DND-41 (cell line): ENCODE measurements at places on chromosomes 3 and 15.

GRCh38 chr3:156211583-156211982, 91.2 kb downstream of the KCNAB1 start:
- no peak for DNase-seq
- H3K36me3 ChIP-seq: no peaks in the 10 kb centered on the region
- no peak overlapping the region for H3K4me3 ChIP-seq
- H3K27me3 ChIP-seq: peaks cover 9% of the 10 kb centered on the region
- H3K27ac ChIP-seq: no peak overlapping the region

DNA sequence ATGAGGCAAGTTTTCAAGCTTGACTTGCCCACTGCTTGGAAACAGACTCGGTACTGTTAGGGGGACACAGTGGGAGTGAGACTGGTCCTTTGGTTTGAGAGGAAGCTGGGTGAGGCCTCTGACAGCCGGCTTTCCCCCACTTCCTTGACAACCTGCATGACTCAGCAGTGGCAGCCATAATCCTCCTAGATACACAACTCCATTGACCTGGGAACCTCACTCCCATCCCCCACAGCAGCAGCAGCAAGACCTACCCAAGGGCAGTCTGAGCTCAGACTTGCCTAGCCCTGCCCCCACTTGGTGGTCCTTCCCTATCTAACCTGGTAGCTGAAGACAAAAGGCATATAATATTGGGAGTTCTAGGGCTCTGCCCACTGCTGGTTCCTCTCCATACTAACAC, 1043.5 kb upstream of the ALCAM start:
- peak; percentile 13 for DNase-seq
- no peak overlapping the region for H3K4me3 ChIP-seq
- H3K27me3 ChIP-seq: no peaks in the 10 kb centered on the region
- no peaks in the 10 kb centered on the region for H3K36me3 ChIP-seq
- no peak overlapping the region for H3K27ac ChIP-seq
- H3K4me1 ChIP-seq: peaks cover 6% of the 10 kb centered on the region; the same call in 1 of the 2 replicates

- DNase-seq: no peak
- H3K27me3 ChIP-seq: no peaks in the 10 kb centered on the region
Measured at GRCh38 chr15:48221261-48221660, 15.2 kb downstream of the SLC12A1 start.

- no peaks in the 10 kb centered on the region for H3K4me1 ChIP-seq
- H3K4me3 ChIP-seq: no peak overlapping the region
- no peak for DNase-seq
- H3K27ac ChIP-seq: no peak overlapping the region
Measured at GRCh38 chr3:64042952-64043351, 19.7 kb upstream of the PSMD6 start.

- DNase-seq: no peak
- H3K27me3 ChIP-seq: no peaks in the 10 kb centered on the region
- peak overlapping the region; percentile 63 for H3K4me3 ChIP-seq
- peaks cover 56% of the 10 kb centered on the region for H3K36me3 ChIP-seq
- H3K27ac ChIP-seq: peak overlapping the region; percentile 95
- H3K4me1 ChIP-seq: peaks cover 65% of the 10 kb centered on the region
Measured at GRCh38 chr3:15794303-15794771, 3.4 kb downstream of the ANKRD28 start.

DNA sequence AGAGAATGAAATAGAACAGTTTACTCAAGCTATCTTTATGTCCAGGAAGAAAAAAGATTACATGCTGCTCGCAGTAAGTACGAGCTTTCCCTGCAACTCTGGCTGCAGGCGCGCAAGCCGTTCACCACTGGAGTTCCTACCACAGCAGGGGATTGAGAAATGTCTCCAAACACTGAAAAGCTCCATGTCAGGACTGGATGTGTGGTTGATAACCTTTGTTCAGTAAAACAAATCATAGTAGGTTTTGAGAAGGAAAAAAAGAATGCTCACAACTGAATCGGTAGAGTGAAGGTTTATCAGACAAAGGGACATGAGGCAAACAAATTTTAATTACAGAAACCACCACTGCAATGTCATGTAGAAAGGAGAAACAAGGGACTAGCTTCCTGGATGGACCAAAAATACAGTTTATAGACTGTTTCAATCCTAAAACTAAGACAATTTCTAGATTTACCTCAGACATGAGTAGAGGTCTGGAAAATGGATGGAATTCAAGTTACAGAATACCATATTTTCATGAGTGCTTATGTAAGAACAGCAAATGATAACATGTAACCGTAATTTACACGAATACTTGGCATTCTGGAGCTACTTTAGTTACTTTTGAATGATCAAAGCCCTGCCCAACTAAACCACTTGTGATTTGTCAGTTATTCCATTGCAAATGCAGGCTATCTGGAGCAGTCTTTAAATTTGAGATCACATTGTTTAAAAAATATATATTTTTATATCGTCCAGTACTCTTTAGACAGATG, 471.1 kb downstream of the SHQ1 start:
- no peak overlapping the region for H3K4me3 ChIP-seq
- peaks cover 26% of the 10 kb centered on the region for H3K36me3 ChIP-seq
- no peak for DNase-seq

GRCh38 chr3:12829886-12830784, 11.2 kb downstream of the RPL32 start:
- H3K27ac ChIP-seq: no peak overlapping the region
- no peaks in the 10 kb centered on the region for H3K4me1 ChIP-seq
- no peaks in the 10 kb centered on the region for H3K27me3 ChIP-seq
- DNase-seq: no peak
- H3K36me3 ChIP-seq: peaks cover 68% of the 10 kb centered on the region

DNA sequence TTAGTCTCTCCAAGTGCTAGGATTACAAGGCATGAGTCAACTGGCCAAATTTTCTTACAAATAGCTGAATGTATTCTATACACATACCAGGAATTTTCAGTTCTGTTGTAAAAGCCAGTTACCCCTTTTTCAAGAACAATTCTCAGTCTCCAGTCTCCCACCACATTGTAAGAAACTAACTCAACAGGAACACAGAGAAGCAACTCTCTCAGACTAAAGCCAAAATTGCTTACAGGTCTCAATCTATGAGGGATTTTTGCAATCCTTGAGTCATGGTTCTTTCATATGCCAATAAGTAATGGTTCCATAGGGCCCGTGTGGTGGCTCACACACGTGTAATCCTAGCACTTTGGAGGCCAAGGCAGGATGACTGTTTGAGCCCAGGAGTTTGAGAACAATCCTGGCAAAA, 8.5 kb downstream of the IP6K2 start:
- peaks cover 70% of the 10 kb centered on the region for H3K36me3 ChIP-seq
- no peak overlapping the region for H3K27ac ChIP-seq
- no peaks in the 10 kb centered on the region for H3K27me3 ChIP-seq
- no peak for DNase-seq
- H3K4me3 ChIP-seq: no peak overlapping the region

DNA sequence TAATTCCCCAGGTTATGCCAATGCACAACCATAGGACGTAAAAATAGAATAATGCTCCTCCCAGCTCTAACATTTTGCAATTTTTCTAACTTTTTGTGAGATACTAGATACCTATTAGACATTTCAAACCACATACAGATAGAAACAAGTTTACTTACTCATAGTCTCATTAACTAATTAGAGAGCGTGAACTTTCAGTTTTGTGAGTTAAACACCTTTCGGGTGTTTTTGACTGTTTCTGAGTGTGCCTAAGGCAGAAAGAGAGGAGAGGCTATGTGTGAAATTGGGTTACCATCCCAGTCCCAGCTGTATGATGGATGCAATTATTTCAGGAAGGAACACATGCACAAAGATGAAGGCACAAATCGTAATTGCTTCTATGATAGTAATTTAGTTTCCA, 300.4 kb upstream of the POU1F1 start:
- H3K27me3 ChIP-seq: no peaks in the 10 kb centered on the region
- H3K27ac ChIP-seq: no peak overlapping the region
- no peaks in the 10 kb centered on the region for H3K36me3 ChIP-seq
- no peak overlapping the region for H3K4me3 ChIP-seq
- DNase-seq: no peak
- no peaks in the 10 kb centered on the region for H3K4me1 ChIP-seq

GRCh38 chr15:80456517-80457492, 52.6 kb downstream of the ARNT2 start:
- H3K4me3 ChIP-seq: no peak overlapping the region
- no peak for DNase-seq
- peaks cover 5% of the 10 kb centered on the region for H3K27me3 ChIP-seq

GRCh38 chr3:34584971-34585370, 786.5 kb downstream of the PDCD6IP start:
- no peak overlapping the region for H3K4me3 ChIP-seq
- no peak for DNase-seq

- no peak overlapping the region for H3K4me3 ChIP-seq
- no peak for DNase-seq
- H3K27me3 ChIP-seq: no peaks in the 10 kb centered on the region
Measured at GRCh38 chr3:7897655-7898054, 604.0 kb upstream of the LMCD1 start.

- no peak overlapping the region for H3K4me3 ChIP-seq
- no peaks in the 10 kb centered on the region for H3K4me1 ChIP-seq
- no peaks in the 10 kb centered on the region for H3K36me3 ChIP-seq
- no peaks in the 10 kb centered on the region for H3K27me3 ChIP-seq
- H3K27ac ChIP-seq: no peak overlapping the region
- DNase-seq: no peak
Measured at GRCh38 chr3:13174011-13174802, 101.0 kb upstream of the IQSEC1 start.

GRCh38 chr3:1902416-1902815, 196.2 kb upstream of the CNTN4 start:
- H3K4me1 ChIP-seq: no peaks in the 10 kb centered on the region
- no peaks in the 10 kb centered on the region for H3K27me3 ChIP-seq
- no peak overlapping the region for H3K27ac ChIP-seq
- no peak for DNase-seq

DNA sequence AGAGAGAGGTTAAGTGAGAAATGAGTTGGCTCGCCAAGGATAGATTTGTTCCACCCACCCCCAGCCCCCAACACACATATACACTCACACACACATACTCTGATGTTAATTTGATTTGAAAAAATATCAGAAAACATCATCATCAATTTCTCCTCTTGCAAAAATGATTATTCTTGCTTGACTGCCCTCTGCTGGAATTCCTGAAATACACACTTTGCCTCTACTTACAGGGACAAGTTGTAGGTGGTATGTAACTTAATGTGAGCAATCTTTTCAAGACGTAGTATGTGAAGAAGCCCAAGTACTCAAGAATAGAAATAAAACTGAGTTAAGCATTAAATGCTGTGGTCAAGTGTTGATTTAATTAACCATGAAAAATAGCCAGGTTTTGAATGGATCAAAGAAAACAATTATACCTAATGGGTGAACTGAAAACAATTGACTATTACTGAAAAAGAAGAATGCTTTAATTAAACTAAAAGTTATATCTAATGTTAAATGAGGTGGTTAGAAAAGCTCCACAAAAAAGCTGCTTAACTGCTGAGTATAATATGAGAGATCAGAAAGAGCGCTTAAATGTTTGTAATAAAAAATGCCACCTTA, 46.6 kb upstream of the MDFIC2 start:
- H3K4me3 ChIP-seq: no peak overlapping the region
- no peaks in the 10 kb centered on the region for H3K4me1 ChIP-seq
- H3K36me3 ChIP-seq: no peaks in the 10 kb centered on the region
- no peaks in the 10 kb centered on the region for H3K27me3 ChIP-seq

GRCh38 chr3:108013141-108014055, 77.4 kb downstream of the CD47 start:
- no peak overlapping the region for H3K27ac ChIP-seq
- DNase-seq: no peak
- H3K27me3 ChIP-seq: no peaks in the 10 kb centered on the region

- H3K4me1 ChIP-seq: no peaks in the 10 kb centered on the region
- H3K36me3 ChIP-seq: peaks cover 30% of the 10 kb centered on the region
- DNase-seq: no peak
- H3K4me3 ChIP-seq: no peak overlapping the region
Measured at GRCh38 chr15:82228750-82229149, 33.8 kb downstream of the EFL1 start.

DNA sequence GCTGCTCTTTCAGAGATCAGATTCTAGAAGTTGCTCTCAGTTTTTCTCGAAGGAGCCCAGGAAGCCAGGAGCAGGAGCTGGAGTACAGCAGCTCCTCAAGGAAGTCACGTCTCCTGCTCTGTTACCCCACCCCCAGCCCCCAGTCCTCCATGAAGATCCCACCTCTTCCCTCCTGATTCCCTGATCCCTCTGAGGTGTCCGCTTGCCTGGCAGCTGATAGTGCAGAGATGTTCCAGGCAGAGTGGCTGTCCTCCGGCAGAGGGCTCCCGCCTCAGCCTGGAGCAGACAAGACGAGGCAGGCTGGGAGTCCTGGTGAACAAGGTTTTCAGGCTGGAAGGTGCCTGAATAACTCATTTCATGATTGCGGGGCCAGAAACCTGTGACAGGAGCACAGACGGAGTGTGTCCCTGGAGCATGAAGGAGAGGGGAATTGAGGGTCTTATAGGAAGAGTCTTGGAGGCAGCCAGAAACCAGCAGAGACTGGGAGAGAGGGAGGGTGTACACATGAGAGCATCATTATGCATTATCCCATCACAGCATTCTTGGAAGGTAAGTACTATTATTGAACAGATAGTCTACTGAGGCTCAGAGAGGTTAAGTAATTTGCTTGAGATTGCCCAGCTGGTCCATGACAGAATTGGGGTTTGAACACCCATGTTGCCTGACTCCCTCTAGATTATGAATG, 1.2 kb downstream of the HRH1 start:
- H3K27me3 ChIP-seq: peaks cover 18% of the 10 kb centered on the region
- H3K36me3 ChIP-seq: no peaks in the 10 kb centered on the region
- H3K4me1 ChIP-seq: no peaks in the 10 kb centered on the region
- no peak overlapping the region for H3K4me3 ChIP-seq

GRCh38 chr15:95895508-95895907, 435.0 kb upstream of the NR2F2 start:
- H3K4me3 ChIP-seq: no peak overlapping the region
- no peak for DNase-seq
- H3K36me3 ChIP-seq: no peaks in the 10 kb centered on the region
- H3K27ac ChIP-seq: no peak overlapping the region

DNA sequence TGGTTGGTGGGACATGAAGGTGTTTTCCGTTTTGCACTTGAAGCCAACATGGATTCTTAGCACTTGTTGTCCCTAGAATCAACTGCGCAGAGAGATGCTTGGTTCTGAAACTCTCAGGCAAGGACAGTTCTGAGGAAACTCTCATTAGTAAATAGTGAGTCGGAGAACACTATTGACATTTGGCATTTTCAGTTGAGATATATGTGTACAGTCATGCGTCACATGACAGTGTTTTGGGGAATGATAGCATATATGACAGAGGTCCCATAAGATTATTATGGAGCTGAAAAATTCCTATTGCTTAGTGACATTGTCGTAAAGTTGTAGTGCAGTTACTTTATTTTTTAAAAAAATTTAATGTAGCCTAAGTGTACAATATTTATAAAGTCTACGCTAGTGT, 5.8 kb downstream of the APBA2 start:
- H3K27me3 ChIP-seq: no peaks in the 10 kb centered on the region
- H3K27ac ChIP-seq: no peak overlapping the region
- no peak overlapping the region for H3K4me3 ChIP-seq
- H3K36me3 ChIP-seq: no peaks in the 10 kb centered on the region
- H3K4me1 ChIP-seq: peaks cover 20% of the 10 kb centered on the region
- DNase-seq: no peak

- DNase-seq: no peak
- no peaks in the 10 kb centered on the region for H3K4me1 ChIP-seq
- no peaks in the 10 kb centered on the region for H3K36me3 ChIP-seq
- no peak overlapping the region for H3K4me3 ChIP-seq
- H3K27ac ChIP-seq: no peak overlapping the region
Measured at GRCh38 chr15:100801256-100801900, 78.3 kb upstream of the ALDH1A3 start.
